ENCODE measurements at places on chromosomes 16 and 17.

- no peak for DNase-seq
These were observed 2.4 kb downstream of the CCL13 start for GRCh38 chr17:34358631-34359030.

DNA sequence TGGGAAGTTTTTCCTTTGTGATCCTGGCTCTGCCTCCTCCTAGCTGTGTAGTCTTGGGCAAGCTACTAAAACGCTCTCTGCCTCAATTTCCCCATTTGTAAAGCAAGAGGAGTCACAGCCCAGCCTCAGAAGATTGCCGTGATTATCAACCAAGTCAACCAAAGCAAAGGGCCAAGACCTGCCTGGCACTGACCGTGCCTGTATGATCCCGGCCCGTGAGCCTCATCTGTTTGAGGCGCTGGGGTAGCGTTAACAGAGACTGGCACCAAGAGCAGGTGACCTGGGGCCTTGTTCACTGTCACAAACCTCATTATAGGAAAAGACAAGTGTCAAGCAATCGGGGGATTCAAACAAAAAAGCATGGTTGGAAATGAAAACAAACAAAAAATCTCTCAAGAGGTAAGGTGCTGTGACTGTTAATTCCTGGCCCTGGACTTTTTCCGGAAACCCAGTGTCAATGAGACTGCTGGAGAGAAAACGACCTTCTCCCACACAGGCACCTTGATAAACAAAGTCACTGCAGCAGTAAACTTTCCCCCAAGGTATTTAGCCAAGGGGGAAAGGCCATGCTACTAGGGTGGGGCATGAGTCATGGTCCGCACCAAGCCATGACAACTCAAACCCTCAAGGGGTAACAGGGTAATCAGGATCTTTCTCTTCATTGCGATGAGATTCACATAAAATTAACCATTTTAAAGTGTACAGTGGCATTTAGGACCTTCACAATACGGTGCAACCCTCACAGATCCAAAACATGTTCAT lies 5.4 kb downstream of the MEAK7 start:
- no peak for DNase-seq

GRCh38 chr17:16417896-16418684 lies 2.7 kb downstream of the TRPV2 start:
- no peak for DNase-seq

GRCh38 chr17:2172077-2172851 lies 117.4 kb downstream of the HIC1 start:
- DNase-seq: no peak

DNA sequence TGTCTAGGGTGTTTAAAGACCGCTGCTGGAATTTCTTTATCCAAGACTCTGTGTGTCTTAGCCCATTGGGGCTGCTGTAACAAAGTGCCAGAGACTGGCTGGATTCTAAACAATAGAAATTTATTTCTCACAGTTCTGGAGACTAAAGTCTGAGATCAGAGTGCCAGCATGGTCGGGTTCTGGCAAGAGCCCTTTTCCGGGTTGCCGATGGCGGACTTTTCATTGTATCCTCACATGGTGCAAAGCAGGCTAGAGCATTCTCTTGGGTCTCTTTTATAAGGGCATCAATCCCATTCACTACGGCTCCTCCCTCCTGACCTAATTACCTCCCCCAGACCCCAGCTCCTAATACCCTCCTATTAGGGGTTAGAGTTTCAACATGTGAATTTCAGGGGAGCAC lies 9.5 kb downstream of the NLRC5 start:
- DNase-seq: no peak

GRCh38 chr16:78324649-78325285 lies 225.3 kb downstream of the WWOX start:
- DNase-seq: no peak

DNA sequence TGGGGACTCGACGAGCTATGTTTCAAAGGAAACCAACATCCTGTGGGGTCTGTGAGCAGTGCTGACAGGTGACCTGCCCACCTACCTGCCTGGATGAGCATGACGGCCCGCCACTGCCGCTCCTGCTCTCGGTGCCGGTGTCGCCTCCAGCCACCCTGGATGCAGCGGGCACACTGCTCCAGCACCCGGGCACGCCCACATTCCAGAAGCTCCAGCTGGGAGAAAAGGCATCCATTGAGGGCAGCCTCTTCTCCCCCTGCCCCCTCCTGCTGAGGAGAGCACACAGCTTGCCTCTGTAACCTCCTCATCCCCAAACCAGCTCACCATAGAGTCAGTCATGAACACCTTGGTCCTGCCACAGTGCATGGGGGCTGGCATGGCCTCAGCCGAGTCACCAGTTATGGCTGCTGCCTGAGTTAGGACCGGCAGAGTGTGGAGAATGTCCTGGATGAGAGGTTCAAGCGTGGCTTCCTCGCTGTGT lies 14.3 kb downstream of the ZNHIT3 start:
- no peak for DNase-seq

DNA sequence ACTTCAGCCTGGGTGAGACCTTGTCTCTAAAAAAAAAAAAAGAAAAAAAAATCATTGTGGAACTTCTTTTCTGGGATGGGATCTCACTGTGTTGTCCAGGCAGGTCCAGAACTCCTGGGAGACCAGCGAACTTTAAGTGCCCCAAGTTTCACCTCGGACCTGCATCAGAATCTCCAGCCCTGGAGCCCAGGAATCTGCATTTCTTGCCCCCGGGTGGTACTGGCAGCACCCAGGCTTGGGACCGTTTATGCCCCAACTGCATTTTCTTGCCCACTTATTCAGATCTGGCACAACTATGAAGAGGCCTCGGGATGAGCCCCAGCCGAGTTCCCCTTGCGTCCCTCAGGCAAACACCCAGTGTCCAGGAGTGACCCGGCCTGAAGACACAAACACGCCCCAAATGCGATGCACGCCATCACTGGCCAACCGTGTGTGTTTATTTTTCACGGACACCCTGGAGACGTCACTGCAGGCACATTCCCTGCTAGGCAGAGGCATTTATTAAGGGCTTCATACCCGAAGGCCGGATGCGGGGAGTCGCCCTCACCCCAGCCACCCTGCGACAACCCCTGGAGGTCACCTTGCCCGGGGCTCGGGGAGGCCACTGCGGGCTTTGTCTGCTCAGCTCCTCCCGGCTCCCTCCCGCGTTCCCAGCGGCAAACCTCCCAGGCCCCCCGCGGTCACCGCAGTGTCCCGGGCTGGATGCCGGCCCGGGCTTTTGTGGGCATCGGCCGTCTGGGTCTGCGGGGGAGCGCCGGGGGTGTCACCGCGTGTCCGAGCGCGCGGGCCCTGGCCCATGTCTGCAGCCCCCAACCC lies 684 bp upstream of the SPIRE2 start:
- no peak for DNase-seq

GRCh38 chr17:83109793-83110645 lies 30.6 kb downstream of the METRNL start:
- DNase-seq: no peak

GRCh38 chr17:78600181-78600721 lies 23.1 kb upstream of the DNAH17 start:
- no peak for DNase-seq

- DNase-seq: no peak
These were observed 54.5 kb upstream of the ANKFN1 start for GRCh38 chr17:56098746-56099145.

GRCh38 chr17:18250259-18250658 lies 8.3 kb downstream of the FLII start:
- DNase-seq: no peak

DNA sequence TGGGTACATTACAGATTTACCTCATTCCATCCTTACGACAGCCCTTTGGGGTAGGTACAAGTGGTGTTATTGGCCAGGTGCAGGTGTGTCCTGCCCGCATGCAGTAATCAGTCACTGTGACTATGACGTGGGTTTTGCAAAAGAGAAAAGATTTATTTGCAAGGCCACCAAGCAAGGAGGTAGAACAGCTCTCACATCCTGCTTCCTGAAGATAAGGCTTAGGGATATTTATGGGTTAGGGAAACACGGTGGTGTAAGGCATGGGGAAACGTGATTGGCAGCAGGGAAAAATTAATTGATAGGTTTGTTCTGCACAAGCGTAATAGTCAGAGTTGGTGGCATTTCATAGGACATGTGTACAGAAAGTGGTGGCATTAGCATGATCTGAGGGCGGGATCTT lies 214.8 kb downstream of the PARN start:
- DNase-seq: no peak

- no peak for DNase-seq
These were observed 9.9 kb downstream of the OSBPL7 start for GRCh38 chr17:47811709-47812108.

DNA sequence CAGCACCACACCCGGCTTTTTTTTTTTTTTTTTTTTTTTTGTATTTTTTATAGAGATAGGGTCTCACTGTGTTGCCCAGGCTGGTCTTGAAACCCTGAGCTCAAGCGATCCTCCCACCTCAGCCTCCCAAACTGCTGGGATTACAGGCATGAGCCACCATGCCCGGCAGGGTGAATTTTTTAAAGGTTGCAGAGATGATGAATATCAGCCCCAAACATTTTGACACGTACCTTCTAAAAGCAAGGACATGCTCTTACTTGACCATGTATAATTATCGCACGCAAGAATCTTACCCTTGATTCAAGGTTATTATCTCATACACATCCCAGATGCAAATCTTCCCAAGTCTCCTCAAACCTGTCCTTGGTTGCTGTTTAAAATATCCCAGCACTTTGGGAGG lies 4.3 kb upstream of the FOXC2 start:
- DNase-seq: no peak

Measured in vagina (tissue), 2 donors.